ENCODE measurements at places on chromosomes 2 and 18. TPM values are rescaled to one million over a fixed set of nuclear protein-coding genes. Genes with fewer than 3 reads are reported as not detected.
A peak's percentile ranks its signal among the peaks of the same experiment; 100 is the strongest.

The CLEC4F gene
- total RNA-seq: 0.28 TPM

The ANKRD30BL gene
- not detected for total RNA-seq

The TPGS2 gene
- total RNA-seq: 32.2 TPM

The IL36RN gene
- total RNA-seq: not detected

The SCG2 gene
- 0.14 TPM for total RNA-seq

The PSD4 gene
- total RNA-seq: 1.9 TPM

The LIPT1 gene
- 7.5 TPM for total RNA-seq

The CD226 gene
- 4.1 TPM for total RNA-seq

The CTNNA2 gene
- total RNA-seq: 0.57 TPM

The TRIM54 gene
- 261 TPM for total RNA-seq

GRCh38 chr18:79542876-79543750 lies 136.5 kb upstream of the CTDP1 start:
- H3K4me3 ChIP-seq: no peak overlapping the region
- no peak for DNase-seq
- peaks cover 2% of the 10 kb centered on the region for H3K4me1 ChIP-seq
- no peaks in the 10 kb centered on the region for H3K36me3 ChIP-seq
- no peaks in the 10 kb centered on the region for H3K27me3 ChIP-seq
- H3K27ac ChIP-seq: no peak overlapping the region

GRCh38 chr2:863732-864450 lies 86.8 kb upstream of the SNTG2 start:
- no peak for DNase-seq
- H3K36me3 ChIP-seq: no peaks in the 10 kb centered on the region
- no peak overlapping the region for H3K4me3 ChIP-seq
- no peak overlapping the region for H3K27ac ChIP-seq

GRCh38 chr2:84959095-84959565 lies 11.8 kb upstream of the KCMF1 start:
- no peaks in the 10 kb centered on the region for H3K27me3 ChIP-seq
- no peak for DNase-seq
- no peak overlapping the region for H3K27ac ChIP-seq
- H3K4me3 ChIP-seq: no peak overlapping the region

GRCh38 chr2:148490840-148491439 lies 153.6 kb upstream of the EPC2 start:
- no peak overlapping the region for H3K27ac ChIP-seq
- DNase-seq: no peak
- H3K4me1 ChIP-seq: no peaks in the 10 kb centered on the region
- H3K36me3 ChIP-seq: peaks cover 16% of the 10 kb centered on the region
- no peaks in the 10 kb centered on the region for H3K27me3 ChIP-seq

- DNase-seq: no peak
- no peak overlapping the region for H3K4me3 ChIP-seq
- H3K4me1 ChIP-seq: no peaks in the 10 kb centered on the region
- H3K36me3 ChIP-seq: no peaks in the 10 kb centered on the region
Observed at GRCh38 chr2:6074089-6074643, 382.0 kb downstream of the SOX11 start.

DNA sequence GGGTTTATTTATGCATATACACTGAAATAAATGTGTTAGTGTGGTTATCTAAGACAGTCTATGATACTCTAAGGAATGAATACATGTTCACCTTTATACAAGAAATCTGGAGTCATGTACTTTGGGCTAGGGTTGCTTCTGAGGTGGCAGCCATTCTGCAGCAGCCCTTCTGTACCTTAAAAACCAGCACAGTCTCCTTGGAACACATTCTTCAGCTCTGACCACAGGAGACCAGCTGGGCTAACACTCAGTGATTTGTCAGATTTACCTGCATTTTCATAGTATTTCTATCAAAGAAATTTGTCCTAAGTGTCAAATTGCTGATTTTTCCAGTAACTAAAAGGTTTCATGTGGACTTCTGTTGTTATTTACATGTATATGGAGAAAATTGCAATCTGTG lies 167.7 kb downstream of the CAMKMT start:
- no peaks in the 10 kb centered on the region for H3K4me1 ChIP-seq
- no peaks in the 10 kb centered on the region for H3K27me3 ChIP-seq
- no peak overlapping the region for H3K27ac ChIP-seq
- H3K4me3 ChIP-seq: no peak overlapping the region

DNA sequence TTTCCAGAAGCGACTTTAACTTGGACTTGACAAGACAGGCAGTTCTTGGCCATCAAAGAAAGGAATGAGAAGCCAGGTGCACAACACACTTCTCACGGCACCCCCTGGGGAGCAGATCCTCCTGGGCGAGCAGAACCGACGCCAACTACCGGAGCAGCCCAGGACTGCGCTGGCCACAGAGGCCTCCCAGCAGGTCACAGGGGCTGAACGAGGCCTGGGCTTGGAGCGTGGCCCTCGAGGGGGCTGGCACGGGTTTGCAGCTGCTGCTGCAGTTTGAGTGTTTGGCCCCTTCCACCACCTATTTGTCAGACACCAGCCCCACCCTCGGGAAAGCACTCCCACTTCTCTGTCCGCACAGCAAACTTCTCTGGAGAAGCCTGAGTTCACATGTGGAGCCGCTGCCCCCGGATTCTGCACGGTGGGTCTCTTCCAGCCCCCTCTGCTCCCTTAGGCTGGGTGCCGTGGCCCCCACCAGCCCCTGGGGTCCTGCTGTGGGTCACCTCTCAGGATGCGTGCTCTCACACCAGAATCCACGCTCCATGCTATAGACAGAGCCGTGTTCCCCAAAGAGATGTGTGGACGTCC lies 306.7 kb upstream of the SALL3 start:
- peaks cover 9% of the 10 kb centered on the region for H3K27me3 ChIP-seq
- H3K4me3 ChIP-seq: no peak overlapping the region
- H3K27ac ChIP-seq: no peak overlapping the region

- H3K27ac ChIP-seq: no peak overlapping the region
- H3K36me3 ChIP-seq: no peaks in the 10 kb centered on the region
- no peaks in the 10 kb centered on the region for H3K27me3 ChIP-seq
Observed at GRCh38 chr2:172380436-172381274, 46.7 kb upstream of the ITGA6 start.

- no peaks in the 10 kb centered on the region for H3K36me3 ChIP-seq
- H3K27ac ChIP-seq: peak overlapping the region; percentile 32
- H3K4me1 ChIP-seq: peaks cover 12% of the 10 kb centered on the region
- H3K27me3 ChIP-seq: no peaks in the 10 kb centered on the region
Observed at GRCh38 chr2:197163712-197164140, 146.9 kb downstream of the ANKRD44 start.

- H3K4me3 ChIP-seq: no peak overlapping the region
- peak overlapping the region; percentile 89 for H3K27ac ChIP-seq
- no peaks in the 10 kb centered on the region for H3K27me3 ChIP-seq
- no peak for DNase-seq
- peaks cover 6% of the 10 kb centered on the region for H3K36me3 ChIP-seq
Observed at GRCh38 chr2:217859926-217860325, 142.9 kb downstream of the TNS1 start.

- peaks cover 30% of the 10 kb centered on the region for H3K27me3 ChIP-seq
- DNase-seq: no peak
- no peaks in the 10 kb centered on the region for H3K36me3 ChIP-seq
- no peaks in the 10 kb centered on the region for H3K4me1 ChIP-seq
Observed at GRCh38 chr2:70546376-70546775, 7.2 kb downstream of the TGFA start.

DNA sequence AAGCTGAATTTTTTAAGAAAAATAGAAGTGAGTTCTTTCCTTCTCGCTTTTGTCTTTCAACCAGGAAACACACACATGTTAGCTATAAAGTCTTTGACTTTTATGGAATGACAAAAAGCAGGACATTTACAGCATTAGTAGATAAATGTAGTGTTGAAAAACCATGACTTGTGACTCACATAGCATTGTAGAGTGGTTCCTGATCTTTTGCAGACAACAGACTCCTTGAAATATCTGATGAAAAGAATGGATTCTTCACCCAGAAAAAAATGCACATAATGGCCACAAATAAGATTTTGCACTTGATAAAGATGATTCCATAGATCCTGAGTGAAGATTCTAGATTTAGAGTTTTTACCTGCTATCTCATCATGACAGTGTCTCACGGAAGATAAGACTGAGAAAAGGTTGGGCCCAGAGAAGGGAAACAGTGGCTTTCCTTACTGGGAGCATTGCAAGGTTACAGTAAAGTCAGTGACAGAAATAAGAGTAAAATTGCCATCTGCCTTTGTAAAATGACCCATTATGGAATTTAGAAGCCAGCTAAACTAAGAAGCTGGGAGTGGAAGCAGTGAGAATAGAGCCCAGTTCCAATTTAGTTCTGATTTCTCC lies 14.0 kb downstream of the SMARCAL1 start:
- no peaks in the 10 kb centered on the region for H3K4me1 ChIP-seq
- no peaks in the 10 kb centered on the region for H3K27me3 ChIP-seq
- no peak for DNase-seq

DNA sequence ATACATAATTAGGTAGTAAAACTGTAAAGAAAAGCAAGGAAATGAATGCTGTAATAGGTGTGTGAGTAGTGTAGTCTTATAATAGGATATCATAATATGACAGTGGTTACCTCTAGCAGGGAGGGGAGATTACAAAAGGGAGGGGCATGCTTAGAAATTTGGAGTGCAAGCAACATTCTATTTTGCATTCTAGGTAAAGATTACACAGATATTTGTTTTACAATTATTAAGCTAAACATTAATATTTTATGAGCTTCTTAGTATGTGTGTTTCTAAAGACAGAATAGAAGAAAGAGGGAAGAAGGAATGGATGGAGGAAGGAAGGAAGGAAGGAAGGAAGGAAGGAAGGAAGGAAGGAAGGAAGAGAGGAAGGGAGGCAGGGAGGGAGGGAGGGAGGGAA lies 177.9 kb downstream of the PAX3 start:
- no peak overlapping the region for H3K27ac ChIP-seq
- H3K4me1 ChIP-seq: no peaks in the 10 kb centered on the region
- DNase-seq: no peak
- H3K36me3 ChIP-seq: no peaks in the 10 kb centered on the region
- H3K4me3 ChIP-seq: no peak overlapping the region

- no peaks in the 10 kb centered on the region for H3K36me3 ChIP-seq
- no peak overlapping the region for H3K27ac ChIP-seq
- no peaks in the 10 kb centered on the region for H3K27me3 ChIP-seq
- H3K4me1 ChIP-seq: peaks cover 11% of the 10 kb centered on the region
- DNase-seq: no peak
Observed at GRCh38 chr18:48979944-48980890, 29.5 kb upstream of the SMAD7 start.

DNA sequence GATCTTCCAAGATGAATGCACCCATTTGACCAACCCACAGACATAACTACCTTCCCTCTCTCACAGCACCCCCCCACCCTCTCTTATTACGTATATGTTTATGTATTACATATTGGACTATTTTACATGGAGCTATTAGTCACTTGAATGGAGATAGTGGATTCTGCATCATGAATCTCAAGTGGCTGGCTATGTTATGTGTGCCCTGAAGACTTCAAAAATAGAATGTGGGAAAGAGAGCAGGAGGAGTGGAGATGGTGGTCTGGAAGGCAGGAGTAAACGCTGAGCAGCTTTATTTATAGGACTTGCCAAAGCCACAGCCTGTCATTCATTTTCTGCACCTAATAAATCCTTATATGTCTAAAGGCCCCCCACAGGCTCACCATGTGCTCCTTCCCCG lies 4.9 kb downstream of the ANTXR1 start:
- H3K4me3 ChIP-seq: no peak overlapping the region
- H3K36me3 ChIP-seq: no peaks in the 10 kb centered on the region
- no peak overlapping the region for H3K27ac ChIP-seq
- peaks cover 29% of the 10 kb centered on the region for H3K4me1 ChIP-seq
- no peak for DNase-seq
- H3K27me3 ChIP-seq: peaks cover 40% of the 10 kb centered on the region

DNA sequence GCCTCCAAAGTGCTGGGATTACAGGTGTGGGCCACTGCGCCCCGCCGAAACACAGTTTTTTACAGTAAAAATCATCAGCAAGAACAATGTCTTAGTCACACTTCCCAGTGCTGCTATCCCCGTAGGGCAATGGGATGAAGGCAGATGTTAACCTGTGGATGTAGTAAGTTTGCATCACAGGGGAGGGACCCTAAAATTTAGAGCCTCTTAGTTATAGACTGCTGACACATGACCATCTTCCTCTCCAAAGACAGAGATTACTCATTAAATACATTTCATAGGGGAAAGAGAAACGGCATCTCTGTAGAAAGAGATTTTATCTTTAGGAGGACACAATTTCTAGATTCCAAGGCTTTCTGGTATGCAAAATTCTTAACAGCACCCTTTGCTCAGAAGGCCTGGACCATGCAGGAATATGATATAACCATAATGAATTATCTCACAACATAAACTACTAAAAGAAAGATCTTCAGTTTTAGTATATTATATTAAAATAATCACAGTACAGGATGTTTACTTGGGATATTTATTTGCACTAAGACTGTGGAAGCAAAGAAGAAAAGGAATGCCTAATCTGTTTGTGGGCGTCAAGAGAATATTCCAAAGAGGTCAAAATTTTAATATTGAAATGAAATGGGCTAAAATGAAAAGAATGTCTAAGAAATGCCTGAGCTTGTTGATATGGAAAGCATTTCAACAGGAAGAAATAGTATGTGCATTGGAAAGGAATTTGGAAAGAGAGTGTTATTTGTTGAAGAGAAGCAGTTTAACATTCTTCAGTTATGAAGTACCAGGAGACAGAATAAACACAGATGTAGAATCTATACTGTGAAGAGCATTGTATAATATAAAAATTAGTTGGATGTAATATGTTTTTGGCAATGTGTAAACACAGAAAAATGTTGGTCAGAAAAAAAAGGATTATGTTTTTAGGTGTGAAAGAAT lies 1228.3 kb upstream of the CHAC2 start:
- DNase-seq: no peak
- no peaks in the 10 kb centered on the region for H3K36me3 ChIP-seq
- no peak overlapping the region for H3K27ac ChIP-seq
- no peaks in the 10 kb centered on the region for H3K27me3 ChIP-seq

GRCh38 chr2:217724471-217724870 lies 278.3 kb downstream of the TNS1 start:
- peaks cover 5% of the 10 kb centered on the region for H3K4me1 ChIP-seq
- no peak for DNase-seq
- no peaks in the 10 kb centered on the region for H3K36me3 ChIP-seq
- no peaks in the 10 kb centered on the region for H3K27me3 ChIP-seq
- H3K27ac ChIP-seq: no peak overlapping the region
- no peak overlapping the region for H3K4me3 ChIP-seq

GRCh38 chr18:12518326-12518725 lies 110.6 kb downstream of the PRELID3A start:
- DNase-seq: no peak
- H3K36me3 ChIP-seq: no peaks in the 10 kb centered on the region
- H3K27me3 ChIP-seq: no peaks in the 10 kb centered on the region

- no peak overlapping the region for H3K27ac ChIP-seq
- DNase-seq: peak; percentile 36
- no peaks in the 10 kb centered on the region for H3K4me1 ChIP-seq
- H3K27me3 ChIP-seq: no peaks in the 10 kb centered on the region
- H3K36me3 ChIP-seq: no peaks in the 10 kb centered on the region
- no peak overlapping the region for H3K4me3 ChIP-seq
Observed at GRCh38 chr18:46555724-46556123, 101.3 kb downstream of the LOXHD1 start.

GRCh38 chr2:21891191-21891590 lies 767.4 kb downstream of the TDRD15 start:
- no peak overlapping the region for H3K27ac ChIP-seq
- peaks cover 3% of the 10 kb centered on the region for H3K27me3 ChIP-seq
- H3K36me3 ChIP-seq: no peaks in the 10 kb centered on the region

Data from heart right ventricle (tissue), 16 donors.